ENCODE measurements at places on chromosomes 3 and 15.

DNA sequence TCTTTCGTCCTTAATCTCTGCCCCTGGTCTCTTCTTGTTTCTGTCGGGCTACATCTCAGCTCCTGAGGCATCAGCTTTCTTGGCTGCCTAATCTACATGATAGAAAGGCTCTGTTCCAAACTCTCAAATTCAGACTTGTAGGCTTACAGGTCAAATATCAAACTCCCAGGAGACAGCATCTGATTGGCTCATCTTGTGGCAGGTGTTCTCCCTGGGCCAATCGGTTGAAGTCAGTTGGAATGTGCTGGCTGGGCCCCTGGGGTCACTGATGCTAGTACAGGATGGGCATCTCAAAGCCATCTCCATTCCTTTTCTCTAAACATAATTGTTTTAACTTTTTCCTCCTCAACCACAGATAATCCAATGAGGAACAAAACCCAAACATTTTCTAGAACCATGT lies 198.7 kb downstream of the CNTN3 start:
- DNase-seq = no peak

DNA sequence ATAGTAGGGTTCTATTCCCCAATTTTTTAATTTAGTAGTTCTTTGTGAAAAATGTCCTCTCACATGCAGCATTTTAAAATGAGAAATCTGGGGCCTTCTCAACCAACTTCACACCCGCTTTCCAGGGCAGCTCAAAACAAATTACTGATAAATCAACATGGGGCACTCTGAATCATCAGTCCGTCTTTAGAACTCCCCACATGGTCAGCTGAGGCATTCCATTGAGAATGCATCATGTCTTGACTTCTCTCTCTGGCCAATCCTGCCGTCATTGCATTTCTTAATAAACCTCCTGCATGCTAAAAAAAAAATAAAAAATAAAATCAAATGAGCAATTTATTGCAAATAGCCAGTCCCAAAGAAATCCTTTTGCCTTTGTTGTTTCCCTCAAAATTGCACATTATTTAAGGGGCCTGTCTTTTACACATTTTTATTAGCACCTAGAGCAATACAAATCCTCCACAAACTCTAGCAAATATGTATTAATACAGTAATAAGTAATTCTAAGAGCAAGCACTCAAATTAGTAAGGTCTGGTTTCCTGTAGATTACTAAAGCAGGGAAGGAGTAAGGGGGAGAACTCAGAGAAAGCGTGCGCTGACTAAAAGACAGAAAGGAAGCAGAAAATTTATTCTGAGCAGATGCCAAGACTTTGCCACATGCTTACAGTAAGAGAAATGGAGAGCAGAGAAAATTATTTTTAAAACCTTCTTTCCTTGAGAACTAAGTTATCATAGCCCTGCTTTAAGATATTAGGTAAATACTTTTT lies 175.7 kb downstream of the TNIK start:
- peak; percentile 99 for DNase-seq

- DNase-seq = no peak
These were observed 50.2 kb downstream of the GABRB3 start for GRCh38 chr15:26722621-26723160.

GRCh38 chr3:197730200-197730599 lies 6.5 kb downstream of the RUBCN start:
- DNase-seq = peak; percentile 79

DNA sequence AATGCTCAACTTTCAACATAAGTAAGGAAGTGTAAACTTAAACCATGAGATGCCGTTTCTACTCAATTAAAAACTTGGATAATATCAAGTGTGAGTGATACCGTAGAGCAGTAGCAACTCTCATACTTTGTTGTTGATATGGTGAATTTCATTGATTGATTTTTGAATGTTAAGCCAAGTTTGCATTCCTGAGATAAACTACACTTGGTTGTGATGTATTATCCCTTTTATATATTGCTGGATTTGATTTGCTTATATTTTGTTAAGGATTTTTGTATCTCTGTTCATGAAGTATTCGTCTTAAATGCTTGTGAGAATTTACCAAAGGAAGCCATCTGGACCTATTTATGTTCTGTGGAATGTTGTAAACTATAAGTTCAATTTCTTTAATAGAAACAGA lies 21.7 kb downstream of the SLMAP start:
- no peak for DNase-seq

DNA sequence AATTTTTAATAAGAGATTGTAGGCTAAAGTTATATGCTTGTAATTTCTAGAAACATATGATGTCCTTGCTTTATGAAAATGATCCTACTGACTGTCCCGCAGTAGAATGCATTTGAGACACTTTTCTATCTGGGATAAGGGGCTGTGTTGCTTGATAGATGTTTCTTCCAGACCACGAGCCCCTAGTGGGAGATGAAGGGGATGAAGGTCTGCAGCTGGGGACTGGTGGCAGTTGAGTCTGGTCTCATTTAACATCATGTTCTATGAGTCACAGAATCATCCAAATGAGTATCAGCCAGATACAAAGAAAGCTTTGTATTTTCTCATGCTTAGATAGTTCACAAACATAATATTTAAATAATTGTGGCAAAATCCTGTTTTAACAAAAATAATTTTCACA lies 84.3 kb upstream of the PRTG start:
- no peak for DNase-seq

- no peak for DNase-seq
These were observed 200.0 kb upstream of the CFAP20DC start for GRCh38 chr3:59249698-59250361.

DNA sequence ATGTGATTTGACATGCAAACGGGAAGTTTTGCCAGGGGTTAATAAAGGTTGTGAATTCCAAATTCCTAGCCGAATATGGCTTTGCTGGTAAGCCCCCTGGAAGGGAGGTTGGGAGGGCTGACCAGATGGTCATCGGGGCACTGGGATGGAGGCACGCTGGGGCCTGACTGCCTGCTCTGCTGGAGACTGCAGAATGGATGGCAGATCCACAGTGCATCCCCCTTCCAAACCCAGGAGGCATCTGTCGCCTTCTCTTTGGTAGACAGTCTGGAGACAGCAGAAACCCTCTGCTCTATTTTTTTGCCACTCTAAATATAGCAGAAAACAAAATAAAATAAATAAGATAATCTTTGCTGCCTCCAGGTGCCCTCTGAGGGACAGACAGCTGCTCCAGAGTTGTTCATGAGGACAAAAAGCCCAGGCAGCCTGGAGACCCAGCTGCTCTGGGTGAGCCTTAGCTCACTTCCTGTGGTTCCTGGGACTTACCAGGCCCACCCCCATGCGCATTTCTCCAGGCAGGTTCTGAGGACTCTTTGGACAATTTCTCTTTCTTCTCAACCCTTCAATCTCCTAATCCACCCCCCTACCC lies 6.1 kb upstream of the SPTBN5 start:
- DNase-seq = no peak

GRCh38 chr3:133276594-133276993 lies 123.3 kb upstream of the BFSP2 start:
- no peak for DNase-seq

- DNase-seq = peak; percentile 0
These were observed 1037.3 kb downstream of the SI start for GRCh38 chr3:164040991-164041390.

GRCh38 chr3:134287512-134287911 lies 36.9 kb upstream of the RYK start:
- no peak for DNase-seq

- DNase-seq = peak; percentile 44
These were observed 40.0 kb upstream of the BHLHE40 start for GRCh38 chr3:4939276-4939675.

GRCh38 chr3:141081141-141081795 lies 30.1 kb downstream of the SPSB4 start:
- DNase-seq = no peak

- peak; percentile 81 for DNase-seq
These were observed 96.5 kb downstream of the FSIP1 start for GRCh38 chr15:39685999-39686613.

DNA sequence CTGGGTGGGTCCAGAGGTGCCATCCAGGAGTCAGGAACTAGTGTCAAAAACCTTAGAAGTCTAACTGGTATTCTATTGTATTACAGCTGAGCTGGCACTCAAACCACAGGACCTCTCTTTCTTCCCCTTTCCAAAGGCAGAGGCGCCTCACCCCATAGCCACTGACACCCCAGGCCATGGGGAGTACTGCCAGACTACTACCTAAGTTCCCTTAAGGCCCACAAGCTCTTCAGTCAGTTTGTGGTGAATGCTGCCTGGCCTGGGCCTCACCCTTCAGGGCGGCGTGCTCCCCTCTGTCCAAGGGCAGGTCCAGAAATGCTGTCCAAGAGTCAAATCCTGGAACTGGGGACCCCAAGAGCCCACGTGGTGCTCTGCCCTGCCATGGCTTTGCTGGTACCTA lies 43.0 kb upstream of the FGF7 start:
- no peak for DNase-seq

DNA sequence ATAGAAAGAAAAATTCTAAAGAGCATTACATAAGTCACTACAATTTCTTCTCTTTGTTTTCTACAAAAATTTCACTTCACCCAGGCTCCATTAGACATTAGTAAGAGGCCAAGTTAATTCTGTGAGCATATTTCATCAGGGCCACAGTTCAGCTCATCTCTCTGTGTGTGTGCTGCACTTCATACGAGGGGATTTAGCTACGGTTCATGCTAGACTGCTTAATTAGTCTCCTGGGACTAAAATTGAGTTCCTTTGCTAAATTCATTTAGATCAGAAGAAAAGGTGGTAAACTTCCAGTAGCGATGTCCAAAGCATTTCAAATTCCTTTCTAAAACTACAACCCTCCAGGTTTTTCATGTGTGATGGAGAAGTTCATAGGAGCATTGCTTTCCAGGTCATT lies 83.1 kb upstream of the SETMAR start:
- DNase-seq = no peak

DNA sequence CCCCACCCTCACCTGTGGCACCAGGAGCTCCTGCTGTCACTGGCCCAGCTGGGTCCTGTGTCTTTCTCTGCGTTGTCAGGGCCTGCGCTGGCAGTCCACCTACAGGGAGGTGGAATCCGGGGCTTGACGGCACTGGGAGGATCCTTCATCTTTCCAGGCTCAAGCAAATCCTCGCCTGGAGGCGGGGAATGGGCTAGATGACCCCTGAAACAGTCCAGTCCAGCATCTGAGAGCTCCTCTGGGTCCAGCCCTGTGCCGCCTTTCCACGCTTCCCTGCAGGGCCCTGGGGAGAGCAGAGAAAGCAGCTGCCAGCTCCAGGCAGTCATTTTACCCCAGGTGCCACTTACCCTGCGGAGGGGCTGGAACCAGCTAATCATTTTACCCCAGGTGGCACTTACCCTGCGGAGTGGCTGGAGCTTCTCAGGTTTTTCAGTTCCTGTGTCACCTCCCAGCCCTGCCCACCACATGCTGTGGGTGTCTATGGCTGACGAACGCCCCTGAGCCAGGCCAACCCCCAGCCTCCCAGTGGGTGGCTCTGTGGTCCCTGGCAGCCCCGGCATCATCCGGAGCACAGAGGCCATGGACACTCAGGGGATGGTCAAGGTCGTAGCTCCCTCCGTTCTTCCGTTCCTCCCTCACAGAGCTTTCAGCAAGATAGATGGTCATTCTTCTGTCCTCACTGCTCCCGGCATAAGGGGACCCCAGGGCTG lies 17.9 kb upstream of the ADIPOQ start:
- no peak for DNase-seq

- no peak for DNase-seq
These were observed 168.2 kb upstream of the KCNMB2 start for GRCh38 chr3:178367817-178368617.

- DNase-seq = peak; percentile 15
These were observed 153.8 kb upstream of the RORA start for GRCh38 chr15:61382927-61383326.

- DNase-seq = no peak
These were observed 184.1 kb downstream of the XXYLT1 start for GRCh38 chr3:195086885-195087284.

DNA sequence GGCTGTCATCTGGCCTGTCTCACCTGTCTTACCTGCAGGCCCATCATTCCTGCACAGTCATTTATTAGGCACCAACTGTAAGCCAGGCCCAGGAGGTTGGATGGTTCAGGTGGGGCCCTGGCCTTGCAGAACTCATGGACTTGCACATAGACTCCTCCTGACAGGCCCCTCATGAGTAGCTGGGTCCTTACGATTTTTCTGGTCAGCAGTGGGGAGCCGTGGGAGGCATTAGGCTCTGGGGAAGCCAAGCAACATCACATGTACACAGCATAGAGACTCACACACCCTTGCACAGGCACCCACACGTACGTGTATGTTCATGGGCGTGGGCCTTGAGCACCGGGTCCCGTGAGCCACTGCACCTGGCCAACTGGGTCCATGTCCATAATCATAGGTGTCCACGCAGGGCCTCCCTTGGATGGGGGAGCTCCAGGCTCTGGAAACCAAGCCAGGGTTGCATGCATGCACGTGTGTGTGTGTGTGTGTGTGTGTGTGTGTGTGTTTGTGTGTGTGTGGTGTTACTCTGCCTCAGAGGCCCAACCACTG lies 20.3 kb downstream of the CISH start:
- DNase-seq = no peak

- DNase-seq = peak; percentile 85
These were observed 60.6 kb upstream of the GYG1 start for GRCh38 chr3:148930752-148931151.

- DNase-seq = no peak
These were observed 99.9 kb downstream of the ANO10 start for GRCh38 chr3:43521941-43522340.

GRCh38 chr3:173273838-173274237 lies 123.7 kb upstream of the NLGN1 start:
- DNase-seq = no peak

DNA sequence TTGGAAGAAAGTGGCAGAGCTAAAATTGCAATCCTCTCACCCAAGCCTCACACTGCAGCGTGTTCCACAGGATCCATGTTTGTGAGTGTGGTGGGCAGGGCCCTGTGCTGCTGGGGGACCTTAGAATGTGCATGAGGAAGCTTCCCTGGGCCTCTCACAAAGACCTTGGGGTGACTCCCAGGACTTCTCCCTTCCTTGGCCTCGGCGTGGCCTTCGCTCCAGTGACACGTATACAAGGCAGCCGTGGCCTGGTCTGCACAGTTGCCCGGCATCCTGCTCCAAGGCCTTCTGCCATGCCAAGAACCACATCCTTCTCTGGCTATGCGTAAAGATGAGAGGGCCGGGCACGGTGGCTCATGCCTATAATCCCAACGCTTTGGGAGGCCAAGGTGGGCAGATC lies 196.4 kb downstream of the UACA start:
- DNase-seq = no peak

DNA sequence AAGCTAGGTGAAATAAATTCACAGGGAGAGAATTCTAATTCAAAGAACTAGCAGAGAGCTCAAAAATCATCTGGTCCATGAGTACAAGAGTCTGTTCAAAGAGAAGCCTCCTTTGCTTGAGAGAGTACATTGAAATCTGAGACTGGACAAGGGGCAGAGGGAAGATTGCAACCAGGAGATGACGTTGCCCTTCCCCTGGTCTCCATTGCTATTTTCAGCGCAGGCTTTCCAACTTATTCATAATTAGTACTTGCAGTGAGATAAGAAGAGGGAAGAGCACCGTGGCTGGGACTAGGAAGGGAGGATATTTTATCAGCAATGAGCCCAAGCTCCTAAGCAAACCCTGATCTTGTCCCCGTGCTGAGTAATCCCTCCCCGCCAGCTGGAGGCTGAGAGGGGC lies 251.8 kb upstream of the RORA start:
- peak; percentile 49 for DNase-seq

- DNase-seq = no peak
These were observed 81.1 kb downstream of the TRIM42 start for GRCh38 chr3:140758791-140759444.

All from choroid plexus epithelial cell (primary cell).